ENCODE measurements at places on chromosomes 3 and 15.

- DNase-seq = peak; percentile 88
Observed at GRCh38 chr3:9715764-9716437, 12.3 kb downstream of the CPNE9 start.

- DNase-seq = peak; percentile 90
Observed at GRCh38 chr15:89587955-89588354, 12.7 kb downstream of the TICRR start.

DNA sequence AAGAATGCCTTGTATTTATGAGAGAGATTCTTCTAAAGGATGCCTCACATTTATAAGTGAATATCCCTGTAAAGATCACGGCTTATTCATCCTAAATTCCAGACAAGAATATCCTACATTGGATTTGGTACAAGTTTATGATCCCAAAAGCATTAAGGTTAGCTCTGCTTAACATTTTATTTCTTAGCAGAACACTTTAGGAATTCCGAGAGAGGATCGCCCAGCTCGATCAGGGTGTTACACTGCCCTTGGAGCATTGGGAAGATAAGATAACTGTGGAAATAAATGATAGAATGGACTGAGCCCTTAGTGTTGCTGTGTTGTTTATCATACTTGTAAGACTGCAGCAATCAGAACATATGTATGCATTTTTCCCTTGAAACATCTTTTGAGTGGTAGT, 223.0 kb upstream of the CDIN1 start:
- no peak for DNase-seq

DNA sequence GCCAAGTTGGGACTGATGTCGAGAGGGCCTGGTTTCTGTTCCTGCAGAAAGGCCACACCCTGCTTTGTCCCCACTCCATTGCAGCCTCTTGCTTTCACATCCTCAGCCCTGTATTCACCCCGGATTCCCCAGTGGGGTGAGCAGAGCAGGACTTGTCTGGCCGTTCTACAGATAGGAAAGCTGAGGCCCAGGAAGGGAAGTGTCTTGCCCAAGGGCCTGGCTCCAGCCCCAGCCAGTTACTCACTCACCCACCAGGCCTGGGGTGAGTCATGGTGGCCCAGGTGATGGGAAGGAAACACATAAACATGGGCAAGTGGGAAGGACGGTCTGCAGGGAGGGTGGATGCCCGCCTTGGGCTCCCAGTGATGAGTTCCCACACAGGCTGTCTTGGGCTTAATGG, 6.1 kb upstream of the DUSP7 start:
- DNase-seq = peak; percentile 95

DNA sequence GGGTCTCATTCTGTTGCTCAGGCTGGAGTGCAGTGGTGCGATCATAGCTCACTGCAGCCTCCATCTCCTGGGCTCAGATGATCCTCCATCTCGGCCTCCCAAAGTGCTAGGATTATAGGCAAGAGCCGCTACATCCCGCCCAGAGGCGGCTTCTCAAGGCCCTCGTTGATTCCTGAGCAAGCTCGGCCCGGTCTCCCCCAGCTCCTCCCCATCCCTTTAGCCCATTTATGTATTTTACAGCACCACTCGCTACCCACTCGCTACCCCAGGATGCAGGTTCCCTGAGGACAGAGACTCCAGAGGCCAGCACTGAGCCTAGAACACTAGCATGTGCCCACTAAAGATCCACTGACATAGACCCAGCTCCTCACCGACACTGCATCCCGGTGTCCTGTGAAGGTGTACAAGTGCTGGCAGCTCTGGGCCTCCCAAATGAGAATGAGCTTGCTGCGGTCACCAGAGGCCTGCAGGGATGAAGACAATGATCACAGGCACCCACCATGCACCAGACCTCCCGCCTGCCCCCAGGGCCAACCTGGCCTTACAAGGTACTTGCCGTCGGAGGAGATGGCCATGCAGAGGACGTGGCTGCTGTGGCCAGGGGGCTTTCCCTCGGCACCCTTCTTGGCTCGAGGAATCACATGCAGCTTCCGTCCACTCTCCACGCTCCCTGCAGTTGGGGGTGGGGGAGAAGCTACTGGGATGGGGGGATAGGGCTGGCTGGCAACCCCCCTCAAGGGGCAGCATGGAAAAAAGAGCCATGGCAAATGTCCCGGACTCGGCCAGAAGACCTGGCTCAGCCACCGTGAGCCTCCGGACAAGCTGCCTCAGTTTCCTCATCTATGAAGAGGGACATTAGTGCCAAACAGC, 5.6 kb downstream of the RRP9 start:
- no peak for DNase-seq

DNA sequence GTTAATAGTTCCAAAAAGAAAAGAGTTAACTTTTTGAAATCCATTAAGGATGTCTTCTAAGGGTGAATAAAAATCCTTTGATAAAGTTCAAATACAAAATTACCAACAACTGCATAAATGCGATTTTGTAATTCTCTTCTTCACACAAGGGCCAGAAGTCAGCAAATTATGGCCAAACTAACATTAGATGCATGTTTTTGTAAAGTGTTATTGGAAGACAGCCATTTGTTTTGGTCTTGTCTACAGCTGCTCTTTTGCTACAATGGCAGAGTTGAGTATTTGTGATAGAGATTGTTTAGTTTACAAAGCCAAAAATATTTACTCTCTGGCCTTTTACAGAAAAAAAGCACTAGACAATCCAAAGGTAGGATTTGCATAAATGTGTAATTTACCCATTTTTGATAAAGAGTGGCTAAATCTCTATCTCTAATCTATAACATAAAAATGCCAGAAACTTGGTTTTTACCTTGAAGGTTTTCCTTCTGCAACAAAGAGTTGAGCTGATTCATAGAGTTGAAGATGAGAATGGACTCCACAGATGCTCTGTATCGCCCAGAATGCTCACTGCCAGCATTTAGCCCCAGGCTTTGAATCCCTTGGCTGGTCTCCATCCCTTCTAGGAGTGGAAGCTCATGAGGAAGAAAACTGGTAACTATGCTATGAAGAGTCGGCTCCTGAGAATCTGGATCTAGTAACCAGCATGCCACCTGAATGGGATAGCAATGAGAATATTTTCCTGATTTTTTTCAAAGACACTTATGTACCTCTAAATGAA, 64.5 kb downstream of the POLQ start:
- peak; percentile 61 for DNase-seq

- DNase-seq = no peak
Observed at GRCh38 chr3:184196536-184196935, 10.5 kb downstream of the ABCF3 start.

GRCh38 chr3:183725387-183725786, 27.8 kb downstream of the YEATS2 start:
- DNase-seq = no peak

DNA sequence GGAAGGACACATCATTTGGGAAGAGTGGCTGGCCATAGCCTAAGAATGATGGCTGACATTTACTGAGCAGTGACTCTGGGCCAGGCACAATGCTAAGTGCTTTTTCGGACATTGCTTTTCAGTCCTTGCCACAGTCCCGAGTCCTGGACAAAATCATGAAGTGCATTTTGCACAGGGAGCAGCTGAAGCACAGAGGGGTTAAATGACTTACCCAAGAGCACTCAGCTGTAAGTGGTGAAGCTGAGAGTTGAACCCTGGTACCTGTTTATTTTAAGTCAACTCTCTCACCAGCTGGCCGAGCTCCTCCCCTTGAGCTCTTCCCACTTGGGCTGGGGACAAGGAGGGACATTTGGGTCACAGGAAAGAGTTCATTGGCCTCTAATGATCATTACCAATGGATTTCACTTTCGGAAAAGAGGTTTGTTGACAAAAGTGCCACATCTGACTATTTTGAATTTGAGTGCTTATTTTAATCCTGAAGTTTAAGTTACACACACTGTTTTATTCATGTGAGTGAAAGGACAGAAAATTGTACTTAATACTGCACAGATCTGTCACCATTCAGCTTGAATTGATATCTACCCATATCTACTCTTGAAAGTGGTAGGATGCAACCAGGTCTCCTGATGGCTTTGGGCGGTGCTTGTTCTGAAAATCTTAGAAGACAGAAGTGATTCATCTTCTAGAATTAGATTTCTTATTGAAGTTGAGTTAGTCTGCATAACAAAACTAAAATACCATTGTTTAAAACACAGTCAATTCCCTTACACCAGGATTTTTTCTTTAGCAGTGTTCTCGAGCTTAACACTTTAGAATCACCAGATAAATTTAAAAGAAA, 368.7 kb upstream of the PROK2 start:
- DNase-seq = no peak

DNA sequence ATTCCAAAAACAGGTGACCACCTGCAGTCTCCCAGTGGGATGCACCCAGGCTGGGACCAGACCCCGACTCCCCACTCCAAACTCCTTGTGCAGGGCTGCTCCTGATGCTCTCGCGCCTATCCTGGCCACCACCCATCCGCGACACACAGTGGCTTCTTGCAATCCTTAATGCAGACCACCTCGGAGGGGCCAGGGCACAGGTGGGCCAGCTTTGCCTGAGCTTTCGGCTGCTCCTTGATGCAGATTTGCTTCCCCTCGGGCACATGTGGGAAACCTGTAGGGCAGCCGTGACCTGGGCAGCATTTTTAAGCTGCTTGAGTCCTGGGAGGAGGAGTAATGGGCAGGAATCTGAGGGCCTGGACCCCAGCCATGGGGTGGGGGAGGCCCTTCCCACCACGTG, 18.9 kb downstream of the SLC6A11 start:
- DNase-seq = no peak

DNA sequence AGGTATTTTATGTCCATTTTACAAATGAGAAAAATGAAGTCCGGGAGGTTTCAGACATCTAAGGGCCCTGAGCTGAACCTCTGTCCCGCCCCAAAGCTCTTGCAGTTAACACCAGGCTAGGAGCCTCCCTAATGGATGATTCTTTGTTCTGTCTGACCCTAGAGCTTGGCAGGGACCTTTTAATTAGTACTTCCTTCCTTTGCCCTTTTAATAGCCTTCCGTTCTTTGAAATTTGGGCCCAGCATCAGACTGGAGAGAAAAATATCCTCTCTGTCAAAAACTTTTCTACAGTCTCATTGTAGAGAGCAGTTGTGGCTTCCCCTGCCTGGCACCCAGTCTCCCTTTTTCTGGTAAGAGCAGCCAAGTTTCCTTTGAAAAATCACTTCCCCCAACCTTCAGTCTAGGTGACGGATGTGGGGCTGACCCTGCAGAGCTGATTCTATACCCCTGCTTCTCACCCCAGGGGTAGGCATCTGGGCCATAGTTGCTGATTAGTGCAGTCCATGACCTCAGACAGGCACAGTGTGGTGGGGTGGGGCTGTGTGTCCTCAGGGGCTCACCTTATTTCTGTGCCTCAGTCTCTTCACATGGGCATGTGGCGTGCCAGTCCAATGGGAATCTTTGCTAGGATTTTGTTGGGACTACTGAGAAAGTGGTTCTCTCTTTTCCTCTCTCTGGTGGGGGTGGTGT, 220.4 kb downstream of the ADAMTS9 start:
- DNase-seq = no peak

DNA sequence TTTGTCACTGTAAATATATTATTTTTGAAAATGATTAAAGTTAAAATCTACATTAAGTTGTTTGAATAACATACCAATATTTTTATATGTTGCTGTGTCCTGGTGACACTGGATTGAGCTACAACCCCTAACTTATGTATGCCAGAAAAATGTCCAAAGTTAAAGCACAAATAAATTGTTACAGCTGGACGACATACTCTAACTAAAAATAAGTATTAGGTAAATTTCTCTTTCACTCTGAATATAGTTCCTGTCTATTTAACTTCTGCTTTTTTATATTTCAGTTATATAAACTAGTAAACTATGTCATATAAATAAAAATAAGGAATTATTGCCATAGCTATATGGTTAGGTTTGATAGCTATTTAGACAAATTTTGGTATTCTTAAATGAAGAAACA, 118.5 kb upstream of the SAMMSON start:
- DNase-seq = no peak

DNA sequence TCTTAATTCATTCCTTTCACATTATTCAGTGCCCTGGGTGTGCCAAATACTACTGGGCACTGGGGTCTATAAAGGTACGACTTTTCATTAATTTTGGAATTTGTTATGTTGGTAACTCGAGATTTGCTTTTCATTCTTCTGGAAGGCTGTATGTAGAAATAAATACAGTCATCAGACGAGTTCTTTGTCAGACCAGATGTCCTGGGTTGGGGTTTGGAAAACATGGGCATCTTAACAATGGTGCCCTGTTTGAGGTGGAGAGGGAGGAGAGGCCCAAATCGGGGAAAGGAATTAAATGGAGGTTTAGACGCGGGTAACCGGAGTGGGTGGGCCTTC, 662 bp upstream of the GLCE start:
- no peak for DNase-seq

DNA sequence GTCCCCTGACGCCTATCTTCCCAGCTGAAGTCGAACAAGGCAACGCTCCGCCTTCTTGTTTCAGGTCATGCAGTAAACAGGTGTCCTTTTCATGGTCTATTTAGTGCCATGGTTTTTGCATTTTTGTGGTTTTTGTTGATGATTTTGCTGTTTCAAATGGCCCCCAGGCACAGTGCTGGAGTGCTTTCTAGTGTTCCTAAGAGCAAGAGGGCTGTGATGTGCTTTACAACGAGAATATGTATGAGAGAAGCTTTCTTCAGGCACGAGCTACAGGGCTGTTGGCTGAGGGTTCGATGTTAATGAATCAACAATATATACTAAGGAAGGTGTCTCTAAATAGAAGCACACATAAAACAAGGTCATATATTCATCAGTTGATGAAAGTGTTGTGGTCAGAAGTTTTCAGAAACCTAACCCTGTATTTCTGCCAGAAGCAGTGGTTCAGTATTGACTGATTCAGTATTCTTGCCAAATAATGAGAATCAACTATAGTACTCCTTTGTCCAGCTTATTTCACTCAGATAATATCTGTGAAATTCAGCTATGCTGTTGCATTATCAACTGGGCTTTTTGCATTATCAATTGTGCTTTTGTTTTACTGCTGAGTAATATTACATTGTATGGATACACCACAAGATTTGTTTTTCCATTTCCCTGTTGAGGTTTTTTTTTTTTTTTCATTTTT, 18.5 kb downstream of the LIMD1 start:
- DNase-seq = no peak

GRCh38 chr15:27061739-27062138, 90.8 kb downstream of the GABRG3 start:
- no peak for DNase-seq

GRCh38 chr3:128970740-128971047, 23.2 kb downstream of the CFAP92 start:
- no peak for DNase-seq

GRCh38 chr15:42695527-42696071, 41.3 kb downstream of the CDAN1 start:
- no peak for DNase-seq

DNA sequence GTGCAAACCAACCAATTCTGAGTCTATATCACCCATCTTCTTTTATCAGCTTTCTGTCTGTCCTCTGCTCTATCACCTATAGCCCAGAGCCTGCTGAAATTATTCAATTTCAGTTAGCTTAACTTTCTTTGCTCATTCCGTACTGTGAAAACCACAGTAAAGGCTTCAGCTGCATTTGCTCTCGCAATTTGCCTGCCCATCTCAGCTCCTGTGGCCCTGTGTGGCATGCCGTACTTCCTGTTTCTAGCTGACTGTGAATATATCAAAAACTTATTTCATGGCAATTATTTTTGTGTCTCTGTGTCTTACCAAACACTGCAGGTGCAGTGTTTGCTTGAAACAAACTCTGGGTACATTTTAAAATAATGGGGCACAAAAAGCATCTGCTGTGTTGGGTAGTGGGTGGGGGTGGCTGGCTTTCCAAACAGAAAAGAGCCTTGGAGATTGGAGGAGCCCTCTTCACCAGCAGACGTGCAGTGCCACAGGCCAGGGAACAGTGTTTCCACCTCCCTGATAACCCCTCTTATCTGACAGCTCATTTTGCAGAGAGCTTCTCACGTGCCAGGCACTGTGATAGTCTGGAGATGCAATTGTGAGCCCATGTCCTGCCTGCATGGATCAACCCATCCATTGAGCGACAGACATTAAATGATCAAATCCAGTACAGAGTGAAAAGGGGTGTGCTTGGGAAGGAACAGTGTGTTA, 45.2 kb downstream of the GASK1A start:
- no peak for DNase-seq

All from NCI-H226 (cell line).